Stimulated activated CD4-positive, alpha-beta T cell treated with anti-CD3 and anti-CD28 coated beads, Interleukin-12 subunit alpha, Interleukin-12 subunit beta, amount 100 ng/mL, for 48 hours (primary cell): ENCODE measurements at places on chromosomes 2 and 18.

DNA sequence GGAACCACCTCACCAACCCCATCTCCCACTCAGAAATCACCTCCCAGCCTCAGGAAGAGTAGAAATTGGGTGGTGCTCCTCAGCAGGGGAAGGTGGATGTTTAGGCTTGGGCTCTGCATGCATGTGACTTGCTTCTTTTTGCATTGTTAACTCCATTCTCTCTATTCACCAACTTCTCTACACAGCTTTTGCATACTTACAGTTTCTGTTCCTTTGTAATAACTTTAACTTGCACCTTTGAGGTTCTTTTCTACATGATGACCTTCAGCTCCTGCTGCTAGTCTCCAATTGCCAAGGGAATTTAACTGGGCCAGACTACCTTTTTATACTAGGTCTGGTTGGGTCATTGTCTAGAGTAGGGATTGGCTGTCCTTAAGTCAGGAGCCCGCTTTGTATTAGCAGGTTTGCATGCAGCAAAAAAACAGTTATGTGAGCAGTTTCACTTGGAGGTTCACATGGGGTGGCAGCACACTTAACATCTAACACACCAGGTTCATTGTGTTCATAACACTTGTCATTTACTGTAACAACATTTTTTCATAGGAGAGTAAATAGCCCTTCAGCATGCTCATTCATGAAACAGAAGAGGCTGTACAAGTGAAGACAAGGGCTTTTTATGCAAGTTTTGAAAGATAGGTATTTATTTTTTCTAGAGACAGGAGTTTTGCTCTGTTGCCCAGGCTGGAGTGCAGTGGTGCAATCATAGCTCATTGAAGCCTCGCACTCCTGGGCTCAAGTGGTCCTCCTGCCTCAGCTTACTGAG lies 12.0 kb downstream of the MRPL35 start:
- no peak for DNase-seq

GRCh38 chr2:189176516-189176915 lies 3.0 kb downstream of the COL5A2 start:
- DNase-seq: no peak

DNA sequence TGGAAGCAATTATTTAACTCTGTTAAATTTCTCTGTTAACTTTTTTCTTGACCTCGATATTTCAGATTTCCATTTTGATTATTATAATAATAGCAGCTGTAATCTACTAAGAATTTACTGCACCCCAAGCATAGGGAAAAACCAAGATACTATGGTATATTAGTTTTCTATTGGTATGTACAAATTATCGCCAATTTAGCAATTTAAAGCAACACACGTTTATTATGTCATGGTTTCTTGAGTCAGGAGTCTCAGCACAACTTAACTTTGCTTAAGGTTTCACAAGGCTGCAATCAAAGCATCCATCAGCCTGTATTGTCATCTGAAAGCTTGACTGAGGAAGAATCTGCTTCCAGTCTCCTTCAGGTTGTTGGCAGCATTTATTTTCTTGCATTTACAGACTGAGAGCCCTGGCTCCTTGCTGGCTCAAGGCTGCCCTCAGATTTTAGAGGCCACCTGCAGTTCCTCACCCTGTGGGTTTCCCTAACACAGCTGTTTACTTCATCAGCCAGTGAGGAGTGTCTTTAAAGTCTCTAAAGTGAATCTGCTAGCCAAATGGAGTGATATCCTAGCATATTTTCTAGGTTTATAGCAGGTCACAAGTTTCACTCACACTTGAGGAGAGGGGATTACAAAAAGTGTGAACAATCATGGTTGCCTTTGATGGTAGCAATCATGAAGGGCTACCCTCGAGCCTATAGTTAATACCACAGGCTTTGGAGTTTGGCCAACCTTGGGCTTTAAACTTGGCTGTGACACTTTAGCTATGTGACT lies 4.4 kb upstream of the VPS54 start:
- no peak for DNase-seq

- DNase-seq: no peak
Measured at GRCh38 chr2:238892796-238893195, 44.9 kb downstream of the TWIST2 start.

DNA sequence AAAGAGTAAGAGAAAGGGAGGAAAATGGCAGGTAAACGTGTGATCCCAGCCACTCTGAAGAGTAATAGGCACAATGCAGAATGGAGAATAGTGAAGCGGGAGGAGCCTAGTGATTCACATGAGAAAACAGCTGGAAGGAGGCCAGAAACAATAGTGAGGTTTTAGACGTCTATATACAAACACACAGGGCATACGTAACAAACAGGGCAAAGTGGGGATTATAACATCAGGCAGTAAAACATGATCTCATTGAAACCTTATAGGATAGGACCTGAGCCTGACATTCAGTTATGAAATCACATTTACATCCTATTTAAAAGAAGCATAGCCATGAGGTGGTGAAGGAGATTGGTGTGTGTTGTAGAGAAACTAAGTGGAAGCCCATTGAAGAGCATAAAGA lies 33.0 kb upstream of the GATA6 start:
- DNase-seq: no peak

DNA sequence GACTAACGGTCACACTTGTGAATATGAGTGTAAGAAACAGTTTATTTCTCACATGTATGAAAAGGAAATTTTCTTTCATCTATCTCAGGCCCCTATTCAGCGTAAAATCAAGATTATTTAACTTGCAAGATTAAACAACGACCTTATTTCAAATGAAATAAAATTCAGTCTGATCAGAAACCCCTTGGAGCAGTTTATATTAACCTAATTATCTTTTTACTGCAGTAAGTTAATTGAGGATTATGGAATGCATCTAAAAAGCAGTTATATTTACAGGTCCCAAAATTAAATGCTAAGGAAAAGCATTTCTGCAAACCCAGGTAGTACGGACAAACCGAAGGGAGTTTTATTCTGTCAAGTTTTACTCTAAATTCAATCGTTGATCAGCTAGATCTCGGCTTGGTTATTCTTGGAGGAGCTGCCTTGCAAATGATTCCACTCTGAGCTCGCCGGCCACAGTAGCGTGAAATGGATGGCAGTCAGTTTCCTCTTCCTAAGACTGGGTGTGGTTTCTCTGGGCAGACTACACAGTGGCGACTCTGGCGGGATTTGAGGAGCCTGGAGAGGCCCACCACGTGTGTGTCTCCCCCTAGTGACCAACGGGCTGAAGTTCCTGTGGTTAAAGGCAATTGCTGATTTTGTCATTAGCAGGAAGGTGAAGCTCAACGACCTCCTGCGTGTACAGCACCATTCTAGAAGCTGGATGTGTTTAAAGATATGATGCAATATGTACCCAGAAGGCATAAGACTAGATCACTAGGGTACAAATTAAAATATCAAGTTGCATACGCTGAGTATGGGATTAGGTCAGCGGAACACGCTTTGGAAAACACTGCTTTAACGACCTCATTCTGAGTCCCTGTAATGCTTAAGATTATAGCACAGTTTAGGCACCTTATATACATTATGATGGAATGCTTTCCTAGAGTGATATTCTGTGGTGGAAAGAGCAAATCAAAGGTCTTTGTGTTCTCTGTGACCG lies 36.4 kb downstream of the PRKRA start:
- DNase-seq: peak; percentile 77

DNA sequence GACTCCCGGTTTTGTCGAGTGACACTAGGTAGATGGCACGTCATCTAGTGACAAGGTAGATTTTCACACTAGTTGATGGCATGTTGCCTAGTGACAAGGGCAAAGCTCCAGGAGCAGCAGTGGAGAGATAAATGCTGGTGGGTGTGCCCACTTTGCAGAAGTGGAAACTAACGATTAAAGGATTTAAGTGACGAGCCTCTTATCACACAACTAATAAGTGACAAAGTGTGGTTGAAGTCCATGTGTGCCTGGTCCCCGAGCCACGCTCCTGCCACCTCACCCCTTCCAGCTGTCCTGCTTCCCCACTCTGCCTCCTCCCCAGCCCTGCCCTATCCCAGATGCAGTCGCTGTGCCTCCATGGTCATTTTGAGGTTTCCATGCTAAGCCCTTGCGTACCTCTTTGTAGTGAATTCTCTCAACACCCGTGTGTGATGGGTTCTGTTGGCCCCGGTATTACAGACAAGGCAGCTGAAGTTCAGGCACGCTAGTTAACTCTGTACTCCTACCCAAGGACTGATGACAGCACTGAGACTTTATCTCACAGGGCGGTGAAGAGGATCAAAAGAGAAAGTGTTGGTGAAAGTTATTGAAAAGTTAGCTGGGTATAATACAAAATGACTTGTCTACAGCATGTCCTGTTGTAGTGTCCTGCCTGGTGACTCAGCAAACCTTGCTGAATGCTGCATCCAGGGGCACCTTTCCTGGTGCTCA lies 113.4 kb upstream of the GLI2 start:
- DNase-seq: no peak

GRCh38 chr2:19538411-19538963 lies 180.1 kb upstream of the OSR1 start:
- DNase-seq: no peak

DNA sequence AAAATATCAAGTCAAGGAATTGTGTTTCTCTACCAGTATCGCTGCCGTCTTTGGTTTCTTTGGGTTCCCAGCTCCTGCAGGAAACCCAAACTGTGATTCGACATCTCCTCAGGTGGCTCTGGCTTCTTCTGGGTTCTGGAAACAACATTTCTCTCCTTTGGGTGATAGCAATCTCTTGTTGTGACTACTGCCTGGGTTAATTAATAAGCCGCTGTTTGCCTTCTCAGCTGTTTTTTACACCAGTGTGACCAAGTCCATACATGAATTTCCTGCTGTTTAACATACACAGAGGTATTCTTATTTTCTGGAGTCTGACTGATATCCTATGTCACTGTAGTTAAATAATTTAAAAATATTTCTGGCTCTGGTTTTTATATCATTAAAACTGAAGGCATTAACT lies 112.5 kb upstream of the DCC start:
- no peak for DNase-seq

- no peak for DNase-seq
Measured at GRCh38 chr2:204483608-204484081, 61.6 kb upstream of the PARD3B start.

DNA sequence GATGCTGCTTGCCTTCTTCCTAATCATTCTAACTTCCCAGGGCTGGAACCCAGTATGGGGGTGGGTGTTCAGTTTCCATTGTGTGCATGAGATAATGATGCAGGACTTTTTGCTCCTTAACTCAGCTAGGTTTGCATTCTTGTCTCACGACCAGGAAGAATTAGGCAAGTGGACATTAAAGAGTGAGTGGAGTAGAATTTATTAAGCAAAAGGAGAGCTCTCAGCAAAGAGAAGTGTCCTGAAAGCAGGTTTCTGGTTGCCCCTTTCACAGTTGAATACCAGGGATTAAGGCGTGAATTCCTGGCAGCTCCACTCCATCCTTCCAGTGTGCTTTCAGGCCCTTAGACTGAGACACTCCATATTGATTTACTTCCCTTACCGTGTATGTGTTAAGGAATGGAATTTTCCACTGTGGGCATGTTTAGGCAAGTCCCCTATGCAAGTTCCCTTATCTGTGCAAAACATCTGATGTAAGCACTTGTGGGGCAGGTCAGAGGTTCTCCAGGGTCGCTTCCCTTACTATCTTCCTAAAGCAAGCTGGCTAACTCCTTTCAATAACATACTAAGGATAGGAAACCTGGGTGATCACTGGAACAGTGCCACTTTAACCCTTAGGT lies 126.5 kb downstream of the GPR39 start:
- DNase-seq: no peak

GRCh38 chr18:55079481-55080355 lies 120.5 kb upstream of the CCDC68 start:
- no peak for DNase-seq

- no peak for DNase-seq
Measured at GRCh38 chr2:24183366-24184069, 8.7 kb downstream of the FAM228A start.

DNA sequence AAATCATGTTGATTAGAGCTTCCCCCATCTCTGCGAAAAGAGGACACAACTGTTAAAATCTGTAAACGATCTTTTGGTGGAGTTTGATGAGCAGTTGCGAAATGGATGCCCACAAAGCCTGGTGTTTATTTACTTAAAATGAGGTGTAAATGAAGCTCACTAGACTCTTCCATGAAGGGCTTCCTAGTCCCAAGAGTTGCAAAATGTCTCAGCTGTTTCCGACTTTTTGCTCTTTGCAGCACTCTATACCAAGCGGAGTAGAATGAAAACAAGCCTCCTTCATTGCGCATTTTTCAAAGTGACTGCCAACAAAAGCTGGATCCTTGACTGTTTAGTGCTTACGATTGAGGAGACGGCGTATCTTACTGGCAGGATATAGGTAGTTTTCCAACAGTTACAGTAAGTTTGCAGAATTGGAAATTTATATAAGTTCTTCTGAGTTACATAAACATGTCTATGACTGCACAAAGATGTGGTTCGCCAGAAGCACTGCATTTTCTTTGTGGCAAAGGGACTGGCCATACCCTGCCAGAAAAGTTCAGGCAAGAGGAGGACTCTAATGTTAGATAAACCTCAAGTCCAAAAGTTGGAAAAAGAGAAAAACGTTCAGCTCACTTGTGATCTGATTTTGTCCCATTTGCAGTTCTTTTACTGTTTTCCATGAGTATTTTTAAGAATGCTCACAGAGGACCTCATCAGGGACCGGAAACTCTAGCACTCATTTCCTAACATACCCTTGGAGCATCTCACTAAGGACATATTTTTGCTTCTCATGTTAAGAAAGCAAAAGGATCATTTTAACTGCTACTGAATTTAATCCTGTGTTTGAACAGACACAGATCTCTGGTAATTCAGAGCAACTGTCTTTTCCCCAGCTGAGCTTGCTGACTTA lies 42.7 kb downstream of the COLEC12 start:
- DNase-seq: no peak

GRCh38 chr2:74983631-74984392 lies 25.4 kb downstream of the POLE4 start:
- DNase-seq: no peak

DNA sequence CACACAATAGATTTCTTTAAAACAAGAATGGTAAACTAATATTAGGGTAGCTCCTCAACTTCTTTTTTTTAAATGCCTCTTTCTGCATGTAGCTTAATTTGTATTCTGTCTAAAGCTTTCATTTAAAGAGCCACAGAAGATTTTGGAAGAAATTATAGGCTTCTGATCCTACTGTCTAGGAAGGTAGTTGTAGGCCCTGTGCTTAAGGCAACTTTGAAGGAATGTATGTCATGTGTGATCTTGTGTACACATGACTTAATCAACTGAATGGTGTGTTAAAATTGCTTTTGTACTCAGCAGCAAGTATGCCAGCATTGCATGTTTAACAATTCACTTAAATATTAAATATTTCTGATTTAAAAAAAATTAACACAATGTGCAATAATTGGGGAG lies 51.5 kb upstream of the LYPD6 start:
- DNase-seq: no peak

- DNase-seq: no peak
Measured at GRCh38 chr2:190382851-190383250, 25.3 kb upstream of the MFSD6 start.

GRCh38 chr18:23626451-23627279 lies 36.0 kb downstream of the ANKRD29 start:
- no peak for DNase-seq

DNA sequence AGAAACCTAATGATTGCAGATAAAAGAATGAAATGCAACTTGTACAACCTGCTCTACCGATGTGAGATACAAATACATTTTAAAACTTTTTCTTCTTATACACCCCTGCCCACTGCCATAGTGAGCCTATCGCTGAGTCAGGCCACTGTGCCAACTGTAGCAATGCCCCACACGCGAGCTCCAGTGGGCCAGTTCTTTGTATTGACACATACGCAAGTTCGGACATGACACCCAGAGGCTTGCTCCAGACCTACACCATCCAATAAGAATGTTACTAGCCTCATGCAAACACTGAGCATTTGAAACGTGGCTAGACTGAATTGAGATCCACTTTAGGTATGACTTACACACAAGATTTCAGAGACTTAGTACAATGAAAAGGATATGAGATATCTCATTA lies 340.1 kb downstream of the ARHGAP15 start:
- no peak for DNase-seq
